Cortex of kidney (tissue), 1 donor: ENCODE measurements at places on chromosomes 4 and X.

DNA sequence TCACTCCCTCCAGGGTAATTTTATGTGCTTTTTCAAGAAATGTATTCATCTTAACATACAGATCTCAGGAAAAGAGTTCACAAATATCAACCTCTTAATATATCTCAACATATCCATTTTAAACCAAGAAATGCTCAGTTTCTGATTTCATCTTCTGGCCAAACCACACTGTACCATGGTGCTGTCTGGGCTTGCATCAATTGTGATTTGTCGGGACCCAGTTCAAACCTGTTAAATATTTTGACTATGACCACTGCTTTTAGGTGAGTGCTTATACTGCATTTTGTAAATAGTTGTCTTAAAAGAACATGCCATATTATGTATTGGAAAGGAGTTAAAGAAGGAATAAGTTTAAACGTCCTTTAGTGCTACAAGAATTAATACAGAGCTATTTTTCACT lies 352.1 kb downstream of the SPOCK3 start:
- DNase-seq: no peak

GRCh38 chr4:36333303-36333877 lies 52.0 kb downstream of the DTHD1 start:
- DNase-seq: no peak

- no peak for DNase-seq
Observed at GRCh38 chr4:42401171-42401570, 3.9 kb downstream of the SHISA3 start.

GRCh38 chrX:11995146-11995545 lies 143.1 kb upstream of the FRMPD4 start:
- no peak for DNase-seq

DNA sequence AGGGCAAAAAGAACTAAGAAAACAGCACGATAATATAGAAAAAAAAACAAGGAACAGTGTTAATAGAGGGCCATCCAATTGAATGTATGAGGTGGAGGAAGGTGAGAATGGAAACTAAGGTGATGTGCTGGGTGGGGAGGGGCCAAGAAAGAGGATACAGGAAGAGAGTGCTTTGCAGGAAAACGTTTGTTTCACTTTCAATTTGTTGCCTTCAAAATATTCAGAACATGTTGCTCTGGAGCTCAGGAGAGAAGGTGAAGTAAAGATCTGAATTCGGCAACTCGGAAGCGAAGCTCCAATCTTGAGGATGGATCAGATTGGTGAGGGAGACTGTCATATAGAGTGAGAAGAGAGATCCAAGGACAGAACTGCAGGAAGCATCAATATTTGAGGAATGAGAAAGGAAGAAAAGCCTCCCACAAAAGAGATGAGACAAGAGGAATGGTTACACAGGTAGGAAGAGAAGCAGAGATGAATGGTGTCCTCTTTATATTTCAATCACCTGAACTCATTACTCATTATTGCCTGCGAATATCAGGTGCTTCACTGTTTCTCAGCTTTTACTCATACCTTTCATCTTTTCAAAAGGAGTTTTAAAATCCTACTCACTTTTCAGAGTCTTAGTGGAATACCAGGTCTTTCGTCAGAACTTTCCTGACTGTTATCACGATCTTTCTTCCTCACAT lies 14.7 kb upstream of the SEC24D start:
- no peak for DNase-seq

DNA sequence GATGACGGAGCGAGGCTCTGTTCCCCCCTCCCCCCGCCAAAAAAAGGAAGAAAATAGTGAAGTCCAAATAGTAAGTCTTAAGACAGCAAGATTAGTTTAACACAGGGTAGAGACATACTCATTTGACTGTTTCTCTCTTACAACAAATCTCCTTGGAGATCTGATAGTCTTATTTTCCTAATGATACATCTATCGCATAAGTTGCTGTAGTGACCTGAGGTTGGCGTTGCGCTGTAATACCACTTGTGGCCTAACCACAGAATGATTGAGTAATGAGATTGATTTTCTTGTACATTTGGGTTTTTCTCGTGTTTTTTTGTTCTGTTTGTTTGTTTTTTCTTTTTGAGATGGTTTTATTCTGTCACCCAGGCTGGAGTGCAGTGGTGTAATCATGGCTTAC lies 27.2 kb downstream of the OCIAD1 start:
- DNase-seq: no peak

- DNase-seq: no peak
Observed at GRCh38 chr4:33825685-33826084, 2418.6 kb downstream of the ARAP2 start.

DNA sequence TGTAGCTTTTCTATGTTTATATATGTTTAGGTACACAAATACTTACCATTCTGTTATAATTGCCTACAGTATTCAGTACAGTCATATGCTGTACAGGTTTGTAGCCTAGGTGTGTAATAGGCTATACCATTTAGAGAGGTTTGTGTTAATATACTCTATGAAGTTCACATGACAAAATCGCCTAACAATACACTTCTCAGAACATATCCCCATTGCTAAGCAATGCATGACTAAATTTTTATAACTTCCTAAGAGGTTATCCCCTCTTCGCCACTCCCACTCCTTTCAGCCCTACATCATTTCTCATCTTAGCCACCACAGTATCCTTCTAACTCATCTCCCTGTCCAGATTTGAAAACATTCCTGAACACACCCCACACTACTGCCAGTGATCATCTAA lies 83.7 kb upstream of the ZCCHC13 start:
- no peak for DNase-seq

GRCh38 chrX:113260474-113260873 lies 419.8 kb upstream of the AMOT start:
- DNase-seq: no peak

- DNase-seq: no peak
Observed at GRCh38 chr4:20337261-20337664, 85.6 kb downstream of the SLIT2 start.

- no peak for DNase-seq
Observed at GRCh38 chr4:175762582-175762981, 49.5 kb downstream of the GPM6A start.

DNA sequence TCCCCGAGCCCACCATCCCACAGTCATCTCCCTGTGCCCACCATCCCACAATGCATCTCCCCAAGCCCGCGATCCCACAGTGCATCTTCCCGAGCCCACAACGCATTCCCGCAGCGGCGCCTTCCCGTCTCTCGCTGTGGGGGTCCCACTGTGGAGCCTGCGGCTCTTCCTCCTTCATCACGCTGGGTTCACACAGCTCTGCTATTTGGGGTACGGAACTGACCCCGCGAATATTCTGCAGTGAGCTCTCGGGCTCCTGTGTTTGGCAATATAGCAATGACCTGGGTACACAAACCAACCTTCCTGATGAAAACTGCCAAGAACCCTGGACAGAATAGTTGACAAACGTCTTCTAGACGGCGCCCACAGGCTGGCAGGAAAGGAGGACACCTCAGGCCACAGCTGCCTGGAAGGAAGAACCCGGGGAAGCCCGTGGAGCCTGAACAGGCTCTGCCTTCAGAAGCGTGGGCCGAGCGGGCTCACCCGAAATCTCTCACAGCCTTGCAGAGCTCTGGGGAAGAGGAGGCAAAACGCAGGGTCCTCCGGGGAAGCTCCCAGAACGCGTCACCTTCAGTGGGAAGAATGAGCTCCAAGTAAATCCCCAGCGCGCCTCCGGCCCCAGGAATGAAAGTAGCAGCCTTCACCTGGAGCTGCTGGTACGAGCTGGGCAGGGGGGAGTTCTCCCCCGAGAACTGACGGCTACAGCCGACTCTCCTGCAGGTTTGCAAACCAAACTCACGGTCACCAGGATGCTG lies 22.9 kb downstream of the PPP2R3B start:
- no peak for DNase-seq

DNA sequence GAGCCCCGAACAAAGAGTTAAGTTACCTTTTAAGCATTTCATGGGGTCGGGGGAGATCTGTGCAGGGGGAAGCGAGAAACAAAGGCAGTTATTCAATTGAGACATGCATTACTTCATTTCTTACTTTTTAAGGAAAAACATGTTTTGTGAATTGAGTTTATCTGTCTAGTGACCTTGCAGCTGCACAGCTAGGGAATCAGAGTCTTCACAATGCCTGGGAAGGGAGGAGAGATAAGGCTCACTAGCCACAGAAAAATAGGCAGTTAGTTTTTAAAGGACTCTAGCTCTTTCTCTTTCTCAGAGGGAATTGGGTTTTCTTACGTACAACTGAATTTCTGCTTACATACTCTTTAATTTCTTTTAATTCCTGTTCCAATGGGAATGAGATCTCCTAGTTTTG lies 26.2 kb upstream of the ZBTB33 start:
- no peak for DNase-seq

DNA sequence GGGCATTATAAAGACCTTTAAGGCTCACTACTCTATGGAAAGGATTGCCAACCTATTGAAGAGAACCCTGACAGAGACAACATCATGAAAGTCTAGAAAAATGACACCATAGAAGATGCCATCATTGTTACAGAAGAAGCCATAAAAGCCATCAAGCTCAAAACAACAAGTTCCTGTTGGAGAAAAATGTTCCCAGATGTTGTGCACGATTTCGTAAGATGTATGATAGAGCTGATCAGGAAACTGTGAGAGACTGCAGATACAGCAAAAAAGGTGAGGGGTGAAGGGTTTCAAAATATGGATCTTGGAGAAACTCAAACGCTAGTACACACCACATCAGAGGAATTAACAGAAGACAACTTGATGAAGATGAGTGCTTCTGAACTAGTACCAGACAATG lies 53.3 kb downstream of the WDFY3 start:
- no peak for DNase-seq

DNA sequence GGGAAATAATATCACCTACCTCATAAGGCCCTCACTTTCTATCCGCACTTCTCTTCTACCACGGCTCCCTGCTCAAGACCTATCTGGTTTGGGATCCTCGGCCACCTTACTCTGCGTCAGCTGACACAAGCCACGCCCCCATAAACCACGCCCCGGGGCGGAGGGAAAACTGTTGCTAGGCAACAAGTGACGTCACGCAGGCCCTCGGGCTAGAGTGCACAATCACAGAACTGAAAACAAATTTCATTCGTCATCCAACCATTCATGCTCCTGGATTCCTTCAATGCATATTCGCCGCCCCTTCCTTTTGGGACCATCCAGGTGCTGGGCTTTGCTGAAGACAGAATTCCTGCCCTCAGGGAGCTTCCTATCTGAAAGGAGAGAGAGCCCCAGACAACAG lies 66.3 kb downstream of the SMC1A start:
- no peak for DNase-seq

- DNase-seq: no peak
Observed at GRCh38 chr4:124970011-124970410, 257.5 kb upstream of the ANKRD50 start.

DNA sequence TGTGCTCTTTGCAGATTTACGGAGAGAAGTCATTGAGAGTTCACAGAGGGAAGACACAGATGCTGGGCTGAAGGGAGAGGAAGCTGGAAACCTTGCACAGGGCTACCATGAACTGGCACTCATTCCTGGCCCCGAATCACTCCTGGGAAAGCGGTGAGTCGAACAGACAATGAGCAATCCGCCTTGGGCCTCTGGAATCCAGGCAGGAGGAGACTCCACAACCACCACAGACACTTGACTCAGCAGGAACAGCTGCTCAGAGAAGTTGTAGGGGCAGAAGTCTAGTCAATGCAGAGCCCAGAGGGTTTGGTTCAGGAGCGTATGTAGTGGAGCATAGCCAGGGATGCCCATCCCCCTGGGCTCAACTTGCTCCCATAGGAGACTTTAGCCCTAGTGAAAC lies 62.8 kb upstream of the GRIA3 start:
- no peak for DNase-seq

GRCh38 chr4:75741027-75741426 lies 16.6 kb downstream of the USO1 start:
- no peak for DNase-seq
